ENCODE measurements at places on chromosomes 1 and 21.

DNA sequence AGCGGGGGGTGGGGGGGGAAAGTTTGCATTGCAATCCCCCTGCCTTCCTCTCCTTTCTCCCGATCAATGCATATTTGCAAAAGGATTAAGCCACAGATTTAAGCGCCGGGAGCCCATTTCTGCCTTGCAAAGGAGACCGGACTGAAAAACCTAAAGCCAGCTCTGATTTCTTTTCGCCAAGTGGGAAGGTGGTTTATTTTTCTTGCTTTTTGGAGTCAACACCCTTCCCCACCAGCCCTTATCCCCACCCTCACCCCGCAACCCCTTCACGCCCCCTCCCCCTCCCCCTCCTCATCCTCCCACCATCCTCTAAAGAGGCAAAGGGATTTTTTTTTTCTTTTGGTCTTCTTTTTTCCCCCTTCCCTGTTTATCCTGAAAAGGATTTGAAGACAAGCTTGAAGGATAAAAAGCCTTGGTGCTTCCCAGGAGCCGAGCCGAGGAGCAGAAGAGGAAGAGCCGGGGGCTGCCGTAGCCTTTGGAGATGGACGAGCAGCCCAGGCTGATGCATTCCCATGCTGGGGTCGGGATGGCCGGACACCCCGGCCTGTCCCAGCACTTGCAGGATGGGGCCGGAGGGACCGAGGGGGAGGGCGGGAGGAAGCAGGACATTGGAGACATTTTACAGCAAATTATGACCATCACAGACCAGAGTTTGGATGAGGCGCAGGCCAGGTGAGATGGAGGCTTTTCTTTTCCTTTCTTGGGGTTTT is 513 bp downstream of the PBX1 start:
- DNase-seq: no peak

DNA sequence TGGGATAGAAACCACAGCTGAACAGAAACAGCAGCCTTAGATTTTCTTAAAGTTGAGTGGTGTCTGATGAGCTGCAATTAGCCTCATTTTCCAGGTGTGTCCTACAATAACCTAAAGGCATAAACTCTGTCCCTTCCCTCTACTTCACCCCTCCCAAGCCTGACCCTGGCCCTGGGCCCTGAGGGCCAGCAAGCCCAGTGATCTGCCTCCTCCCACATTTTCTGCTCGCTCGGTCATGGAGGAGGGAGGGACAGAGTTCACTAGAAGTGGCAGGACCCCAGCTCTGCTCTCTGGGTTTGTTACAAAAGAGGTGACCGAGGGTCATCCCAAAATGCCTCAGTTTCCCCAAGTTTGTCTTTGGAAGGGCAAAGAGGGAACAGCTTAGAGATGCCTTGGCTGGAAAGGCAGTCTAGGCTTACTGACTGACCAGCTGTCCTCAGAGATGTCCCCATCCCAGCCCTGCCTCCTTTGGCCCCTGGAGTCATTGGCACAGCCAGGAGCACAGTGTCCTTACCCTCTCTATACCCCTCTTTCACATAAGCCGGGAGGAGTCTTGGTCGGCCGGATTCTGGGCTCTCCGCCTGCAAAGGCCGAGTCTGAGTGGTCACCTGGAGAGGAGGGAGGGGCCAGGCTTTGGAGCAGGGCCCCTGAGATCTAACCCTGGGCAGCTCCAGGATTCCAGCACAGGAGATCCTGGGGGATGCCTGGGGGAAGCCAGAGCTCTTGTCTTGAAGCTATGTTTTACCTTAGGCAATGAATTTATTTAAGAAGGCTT is 172.7 kb downstream of the PTPRU start:
- DNase-seq: no peak

GRCh38 chr1:11143907-11144306 is 44.2 kb upstream of the EXOSC10 start:
- DNase-seq: no peak

DNA sequence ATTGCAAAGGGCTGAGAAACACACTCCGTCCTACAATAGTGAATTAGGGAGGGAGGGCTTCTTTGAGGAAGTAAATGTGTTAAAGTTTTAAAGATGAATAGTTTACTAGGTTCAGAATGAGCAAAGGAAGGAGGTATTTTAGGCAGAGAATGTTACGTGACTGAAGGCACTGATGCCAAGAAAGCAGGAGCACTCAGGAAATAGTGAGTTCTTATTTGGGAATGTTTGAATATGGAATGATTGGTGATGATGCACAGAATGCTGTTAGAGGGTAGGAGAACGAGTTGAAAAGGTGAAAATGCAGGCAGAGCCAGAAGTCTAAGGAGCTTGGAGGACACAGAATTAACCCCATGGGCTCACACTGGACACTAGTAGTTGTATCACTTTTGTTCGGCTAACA is 108.0 kb downstream of the NRIP1 start:
- no peak for DNase-seq

- no peak for DNase-seq
These were observed 86.0 kb downstream of the CCDC185 start for GRCh38 chr1:223479261-223479660.

GRCh38 chr1:94490556-94490955 is 51.0 kb downstream of the F3 start:
- DNase-seq: no peak

DNA sequence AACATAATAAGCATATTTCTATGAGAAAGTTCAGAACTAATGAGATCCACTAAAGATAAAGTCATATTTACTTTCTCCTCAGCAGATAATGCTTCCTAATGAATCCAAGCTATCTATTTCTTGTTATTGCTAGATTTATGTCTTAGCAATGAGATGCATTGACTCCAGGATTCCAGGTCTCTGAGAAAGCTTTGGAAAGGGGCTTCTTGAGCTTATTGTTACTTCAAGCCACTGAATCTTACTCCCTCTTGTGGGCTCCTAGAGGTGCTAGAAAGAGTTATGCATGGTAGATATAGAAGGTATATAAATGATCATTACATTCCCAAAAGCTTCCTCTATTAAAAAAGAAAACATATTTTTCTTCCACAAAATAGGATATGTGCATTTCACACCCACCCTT is 246.4 kb upstream of the ADAMTS5 start:
- no peak for DNase-seq

GRCh38 chr1:229624521-229625070 is 1.3 kb downstream of the TAF5L start:
- no peak for DNase-seq

DNA sequence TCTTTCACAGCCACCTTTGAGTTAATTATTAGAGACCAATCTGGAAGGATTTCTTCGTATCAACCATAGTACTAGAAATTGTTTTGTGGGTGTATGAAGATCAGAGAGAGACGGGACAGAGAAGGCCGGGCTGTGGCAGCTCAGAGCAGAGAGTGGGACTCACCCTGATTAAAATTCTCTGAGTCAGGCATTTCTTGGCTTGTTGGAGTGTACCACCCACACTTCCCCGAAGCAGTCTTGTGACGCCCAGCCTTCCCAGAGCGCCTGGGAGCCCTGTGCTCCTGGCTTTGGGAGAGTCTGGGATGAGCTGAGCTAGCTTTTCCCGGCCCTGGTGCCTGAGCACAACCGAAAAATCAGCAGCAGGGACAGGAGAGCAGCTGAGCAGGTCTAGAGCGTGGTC is 19.4 kb downstream of the PLEKHM2 start:
- no peak for DNase-seq

- no peak for DNase-seq
These were observed 8.6 kb downstream of the CRABP2 start for GRCh38 chr1:156696755-156697154.

- no peak for DNase-seq
These were observed 2.6 kb upstream of the NADK start for GRCh38 chr1:1780598-1781525.
